ENCODE measurements at places on chromosomes 3 and 15.
A peak's percentile ranks its signal among the peaks of the same experiment; 100 is the strongest.

DNA sequence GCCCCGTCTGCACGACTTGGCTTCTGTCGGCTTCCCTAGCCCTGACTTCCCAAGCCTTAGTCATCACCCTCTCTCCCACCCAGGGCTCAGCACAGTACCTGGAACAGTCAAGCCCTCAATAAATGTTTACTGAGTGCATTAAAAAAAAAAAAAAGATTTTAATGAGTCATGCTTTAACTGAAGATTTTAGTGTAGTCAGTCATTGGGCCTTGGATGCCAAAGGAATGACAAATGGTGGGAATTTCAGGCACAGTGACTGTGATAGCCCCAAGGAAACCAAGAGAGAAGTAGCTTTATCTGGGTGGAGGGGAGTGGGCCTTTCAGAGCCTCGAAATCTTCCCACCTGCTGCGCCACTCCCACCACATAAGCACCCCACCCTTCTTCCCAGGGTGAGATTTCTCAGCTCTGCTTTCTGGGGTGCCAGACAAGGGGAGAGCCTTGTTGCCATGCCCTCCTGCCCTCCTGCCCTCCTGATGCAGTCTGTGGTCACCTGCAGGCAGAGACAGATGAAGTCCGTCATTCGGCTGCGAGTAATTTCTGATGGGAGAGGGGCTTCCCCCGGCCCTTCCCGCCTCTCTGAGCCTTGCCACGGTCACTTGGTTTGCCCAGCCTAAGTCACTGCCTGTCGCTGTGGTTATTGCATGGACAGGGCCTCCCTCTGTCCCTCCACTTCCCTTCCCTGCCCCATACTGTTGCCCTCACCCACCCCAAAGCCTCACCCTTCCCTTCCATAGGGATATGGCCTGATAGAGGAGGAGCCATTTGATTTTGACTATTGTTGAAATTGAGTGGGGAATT is 41.8 kb downstream of the SMAD3 start:
- DNase-seq: peak; percentile 98

- no peak for DNase-seq
These were observed 59.6 kb downstream of the MAGI1 start for GRCh38 chr3:65979162-65979561.

- no peak for DNase-seq
These were observed 19.5 kb downstream of the MESD start for GRCh38 chr15:80970018-80970657.

DNA sequence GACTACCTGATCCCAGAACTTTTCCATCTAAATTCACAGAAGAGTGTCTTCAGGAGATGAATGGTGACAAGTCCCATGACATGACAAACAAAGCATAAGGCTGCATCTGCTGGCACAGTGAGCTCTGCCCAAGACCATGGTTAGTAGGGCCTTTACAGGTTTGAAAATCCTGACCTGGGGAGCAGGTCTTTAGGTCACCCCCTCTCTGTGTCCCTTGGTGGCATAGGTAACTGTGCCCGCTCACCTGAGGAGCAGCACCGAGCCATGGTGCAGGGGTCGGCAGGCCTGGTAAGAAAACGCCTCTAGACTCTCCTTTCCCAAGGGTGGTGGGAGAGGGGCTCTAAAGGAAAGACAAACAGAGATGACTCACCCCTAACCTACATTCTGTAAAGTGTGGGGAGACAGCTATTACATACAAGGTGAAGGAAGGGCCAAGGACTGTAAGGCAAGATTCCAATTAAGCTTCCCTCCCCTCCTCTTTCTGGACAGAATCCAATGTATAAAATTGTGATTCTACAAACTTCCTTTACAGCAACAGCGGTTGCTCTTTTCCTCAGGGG is 74.0 kb downstream of the SATB1 start:
- no peak for DNase-seq

GRCh38 chr3:138902171-138902570 is 44.8 kb downstream of the FOXL2 start:
- no peak for DNase-seq

DNA sequence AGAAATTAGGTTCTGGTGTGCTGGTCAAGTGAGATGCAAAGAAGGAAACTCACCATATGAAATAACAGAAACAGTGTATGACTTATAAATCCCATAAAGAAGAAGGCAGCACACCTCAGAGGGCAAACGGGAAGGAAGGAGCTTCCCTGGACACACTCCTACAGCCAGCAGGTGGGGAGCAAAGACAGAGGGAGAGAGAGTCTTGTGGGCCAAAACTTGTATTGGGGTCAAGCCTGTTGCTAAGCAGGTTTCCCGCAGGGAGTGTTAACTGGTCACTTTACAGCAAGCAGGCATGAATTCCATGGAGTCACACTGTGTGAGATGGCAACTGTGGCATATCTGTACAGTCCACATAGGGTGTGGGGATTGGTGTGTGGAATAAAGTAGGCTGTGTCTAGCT is 222.9 kb upstream of the NDN start:
- DNase-seq: no peak

DNA sequence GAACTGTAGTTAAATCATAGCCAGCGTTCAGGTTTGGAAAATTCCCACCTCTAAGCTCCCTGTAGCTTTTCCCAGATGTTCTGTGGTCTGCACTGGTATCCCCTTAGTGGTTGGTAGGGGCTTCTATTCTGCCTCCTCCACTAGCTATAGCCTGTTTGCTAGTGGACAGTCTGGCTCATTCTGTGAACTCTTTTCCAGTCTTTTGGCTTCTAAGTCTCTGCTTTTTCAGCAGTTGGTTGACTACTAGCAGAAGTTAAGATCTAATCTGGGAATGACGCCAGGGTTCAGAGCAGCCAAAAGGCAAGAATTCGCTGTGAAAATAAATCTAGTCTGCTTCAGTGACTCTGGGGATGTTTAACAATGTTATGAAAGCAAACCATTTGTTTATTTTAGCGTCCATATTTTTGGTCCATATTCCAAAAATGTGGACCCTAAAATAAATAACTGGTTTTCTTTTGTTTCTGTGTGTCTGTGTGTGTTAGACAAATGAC is 73.7 kb upstream of the WDR72 start:
- no peak for DNase-seq

DNA sequence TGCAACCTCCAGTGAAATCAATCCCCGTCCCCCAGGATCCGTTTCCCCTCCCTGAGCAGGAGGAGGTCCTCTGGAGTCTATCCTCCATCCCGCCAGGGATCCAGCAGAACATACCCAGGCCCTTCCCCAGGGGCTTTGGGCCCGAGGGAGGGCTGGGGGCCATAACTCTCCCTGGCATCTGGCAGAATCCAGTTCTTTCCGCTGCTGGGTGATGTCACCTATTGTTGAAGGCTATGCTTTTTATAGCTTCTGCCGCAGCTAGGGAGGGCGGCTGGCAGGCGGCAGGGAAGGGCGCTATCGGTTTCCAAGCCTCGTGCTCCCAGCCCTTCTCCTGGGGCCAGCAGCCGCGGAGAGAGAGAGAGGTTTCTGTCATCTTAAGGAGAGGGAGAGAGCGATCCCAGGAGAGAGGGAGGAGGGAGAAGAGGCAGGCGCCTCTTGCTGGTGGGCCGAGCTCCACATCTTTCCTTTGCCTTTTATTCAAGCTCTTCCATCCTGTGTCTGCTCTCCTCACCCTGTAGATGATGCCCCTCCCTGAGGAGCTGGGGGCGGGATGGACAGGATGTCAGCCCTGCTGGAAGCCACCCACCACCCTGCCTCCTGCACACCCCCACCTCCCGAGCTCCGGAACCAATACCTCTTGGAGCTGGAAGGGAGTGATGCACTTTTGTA is 120.1 kb downstream of the ANP32A start:
- no peak for DNase-seq

GRCh38 chr3:70606018-70606417 is 293.6 kb upstream of the MDFIC2 start:
- DNase-seq: no peak

- DNase-seq: no peak
These were observed 108.8 kb downstream of the DPH6 start for GRCh38 chr15:35437157-35437556.

DNA sequence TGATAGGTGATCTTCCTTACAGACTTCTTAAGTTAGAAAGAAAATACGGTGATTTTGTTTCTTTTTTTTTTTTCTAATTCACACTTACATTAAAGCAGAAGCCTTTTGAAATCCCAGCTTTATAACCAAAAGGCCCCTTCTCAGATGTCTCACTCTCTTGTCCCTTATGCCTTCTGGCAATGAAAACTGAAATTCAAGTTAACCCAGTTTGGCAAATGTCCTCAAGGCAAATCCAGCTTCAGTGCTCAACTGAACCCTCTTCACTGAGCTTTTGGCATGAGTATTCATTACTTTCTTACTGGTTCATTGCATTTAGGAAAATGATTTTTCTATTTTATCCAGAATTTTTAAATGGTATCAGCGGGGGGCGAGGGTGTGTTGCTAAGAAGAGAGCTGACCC is 17.0 kb downstream of the PLCH1 start:
- DNase-seq: no peak

- DNase-seq: no peak
These were observed 389.0 kb upstream of the C2CD4B start for GRCh38 chr15:62553911-62554563.
